ENCODE measurements at places on chromosomes 6 and 20.
A peak's percentile ranks its signal among the peaks of the same experiment; 100 is the strongest.

DNA sequence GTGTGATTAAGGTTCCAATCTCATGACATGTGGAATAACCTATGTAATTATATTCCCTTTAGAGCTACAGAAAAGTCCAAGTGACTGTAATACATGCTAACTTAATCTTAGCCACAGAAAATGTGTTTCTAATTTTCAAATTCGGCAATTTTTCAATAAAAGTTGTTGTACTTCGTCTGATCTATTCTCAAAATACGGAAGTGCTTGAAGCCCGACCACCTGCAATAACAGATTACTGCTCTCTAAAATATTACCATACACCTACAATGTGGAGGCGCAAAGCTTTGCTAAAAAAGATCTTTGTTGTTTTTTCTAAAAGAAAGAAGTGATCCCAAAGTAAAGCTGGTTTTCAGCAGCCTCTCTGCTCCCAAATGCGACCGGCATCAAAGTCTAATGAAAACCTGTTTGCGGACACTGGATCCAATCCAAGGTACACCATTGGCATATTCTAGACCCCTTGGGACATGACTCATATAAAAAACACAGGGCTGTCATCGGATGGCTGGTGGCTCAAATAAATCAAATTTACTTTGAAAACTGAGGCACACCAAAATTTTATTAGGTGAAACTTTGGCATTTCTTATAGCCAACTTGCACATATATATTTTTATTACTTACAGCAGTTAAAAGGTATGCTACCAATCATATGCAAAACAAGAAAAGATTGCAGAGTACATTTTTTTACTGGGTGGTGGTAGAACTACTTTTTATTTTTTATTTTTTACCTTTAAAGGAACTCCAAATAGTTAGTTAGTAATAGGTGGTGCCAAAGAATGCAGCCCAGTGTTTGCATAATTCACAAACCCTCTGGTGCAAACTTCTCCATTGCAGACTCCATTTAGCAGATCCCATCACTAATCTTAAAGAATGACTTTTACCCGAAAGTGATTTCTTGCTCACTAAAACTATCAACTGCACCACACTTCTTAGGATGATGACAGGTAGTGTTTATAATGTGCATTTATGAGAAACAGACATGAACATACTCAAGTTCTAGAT, 118.7 kb upstream of the TBX18 start:
- DNase-seq = no peak

- DNase-seq = peak; percentile 83
Measured at GRCh38 chr20:14334306-14334930, 3.0 kb downstream of the FLRT3 start.

GRCh38 chr20:33499355-33499754, 9.5 kb downstream of the CBFA2T2 start:
- DNase-seq = no peak

- no peak for DNase-seq
Measured at GRCh38 chr20:41178495-41178894, 41.2 kb downstream of the PLCG1 start.

- no peak for DNase-seq
Measured at GRCh38 chr20:57387945-57388371, 3.2 kb upstream of the RBM38 start.

DNA sequence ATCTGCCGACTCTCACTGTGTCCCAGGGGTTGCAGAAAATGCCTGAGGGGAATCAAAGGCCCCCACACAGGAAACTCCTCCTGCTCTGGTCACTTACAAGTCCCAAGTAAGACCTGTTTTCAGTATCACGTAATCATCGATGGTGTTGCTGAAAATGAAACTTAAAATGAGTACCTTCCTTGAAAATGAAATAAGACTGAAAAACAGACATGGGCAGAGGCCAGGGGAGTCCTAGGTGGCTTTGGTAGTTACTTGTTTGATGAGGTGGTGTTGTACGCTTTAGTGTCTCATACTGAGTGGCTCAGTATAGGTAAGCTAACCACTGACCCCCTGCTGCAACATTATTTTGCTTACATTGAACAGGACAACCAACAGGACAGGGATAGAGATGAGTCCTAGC, 43.0 kb upstream of the SYNCRIP start:
- DNase-seq = no peak

GRCh38 chr6:134389658-134390057, 71.7 kb upstream of the SGK1 start:
- no peak for DNase-seq

DNA sequence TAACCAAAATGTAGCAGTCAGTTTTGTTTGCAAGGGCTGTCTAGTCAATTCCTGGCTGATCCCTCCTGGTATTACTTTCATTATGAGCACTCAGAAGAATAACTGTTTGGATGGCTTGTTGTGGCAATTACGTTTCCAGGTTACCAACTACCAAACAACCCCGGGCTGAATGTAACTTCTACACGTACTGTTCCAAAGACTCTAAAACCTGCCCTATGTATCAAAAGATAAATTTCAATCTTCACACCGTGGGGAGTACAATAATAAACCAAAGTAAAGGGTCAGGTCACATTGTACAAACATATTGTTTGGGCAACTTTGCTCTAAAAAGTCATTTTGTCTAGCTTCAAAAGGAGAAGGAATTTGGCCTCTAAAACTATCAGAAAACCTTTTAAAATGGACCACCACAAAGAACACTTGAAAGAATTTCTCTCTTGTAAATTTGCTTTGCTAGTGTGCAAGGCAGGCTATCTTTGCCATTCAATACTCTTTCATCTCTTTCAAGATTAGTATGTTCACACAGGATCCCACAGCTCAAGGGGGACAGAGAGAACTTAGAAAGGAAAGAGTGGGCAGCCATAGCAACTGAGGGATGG, 27.6 kb downstream of the DCDC2 start:
- DNase-seq = no peak

- DNase-seq = no peak
Measured at GRCh38 chr20:14717134-14717999, 380.0 kb upstream of the FLRT3 start.

GRCh38 chr6:170438402-170438753, 114.7 kb downstream of the PSMB1 start:
- peak; percentile 96 for DNase-seq

DNA sequence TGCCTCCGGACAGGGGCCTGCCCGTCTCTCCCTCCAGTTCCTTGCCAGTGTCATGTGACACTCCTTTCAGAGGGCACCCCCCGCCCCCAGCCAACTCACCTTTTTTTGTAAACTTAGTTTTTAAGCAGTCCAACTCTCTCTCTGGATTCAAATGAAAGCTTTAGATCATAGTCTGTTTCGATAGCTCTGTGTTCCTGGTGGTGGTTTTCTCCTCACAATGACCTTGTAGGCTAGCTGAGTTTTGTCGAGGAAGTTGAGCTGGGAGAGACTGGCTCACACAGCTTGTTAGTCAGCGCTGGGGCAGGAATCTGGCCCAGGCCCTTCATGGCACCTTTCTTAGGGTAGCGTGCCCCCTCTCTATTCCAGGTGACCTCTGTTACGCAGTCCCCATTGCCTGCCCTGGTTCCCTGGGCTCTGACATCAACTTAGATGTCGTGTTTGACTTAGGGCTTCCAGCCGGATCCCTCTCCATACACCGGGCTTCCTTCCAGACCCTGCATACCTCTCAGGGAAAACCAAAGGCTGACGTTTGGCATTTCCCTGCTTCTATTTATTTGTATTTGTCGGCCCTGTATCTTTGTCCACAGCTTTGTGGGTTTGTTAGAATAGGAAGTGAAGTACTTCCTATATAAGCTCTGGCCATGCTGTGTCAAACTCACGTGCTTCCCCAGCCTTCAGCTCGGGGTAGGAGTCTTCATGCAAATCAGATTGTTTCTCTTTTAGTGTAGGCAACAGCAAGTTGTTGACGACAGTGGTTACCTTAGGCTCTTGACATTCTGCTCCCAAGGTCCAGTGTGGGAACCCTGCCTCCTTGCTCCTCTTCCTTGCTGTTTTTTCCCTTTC, 12.7 kb downstream of the IGF2R start:
- no peak for DNase-seq

Measured in renal pelvis (tissue), 12 donors.